ENCODE measurements at places on chromosomes 7 and 10.
A peak's percentile ranks its signal among the peaks of the same experiment; 100 is the strongest.

GRCh38 chr10:30185341-30185740 is 126.0 kb upstream of the JCAD start:
- no peak for DNase-seq

DNA sequence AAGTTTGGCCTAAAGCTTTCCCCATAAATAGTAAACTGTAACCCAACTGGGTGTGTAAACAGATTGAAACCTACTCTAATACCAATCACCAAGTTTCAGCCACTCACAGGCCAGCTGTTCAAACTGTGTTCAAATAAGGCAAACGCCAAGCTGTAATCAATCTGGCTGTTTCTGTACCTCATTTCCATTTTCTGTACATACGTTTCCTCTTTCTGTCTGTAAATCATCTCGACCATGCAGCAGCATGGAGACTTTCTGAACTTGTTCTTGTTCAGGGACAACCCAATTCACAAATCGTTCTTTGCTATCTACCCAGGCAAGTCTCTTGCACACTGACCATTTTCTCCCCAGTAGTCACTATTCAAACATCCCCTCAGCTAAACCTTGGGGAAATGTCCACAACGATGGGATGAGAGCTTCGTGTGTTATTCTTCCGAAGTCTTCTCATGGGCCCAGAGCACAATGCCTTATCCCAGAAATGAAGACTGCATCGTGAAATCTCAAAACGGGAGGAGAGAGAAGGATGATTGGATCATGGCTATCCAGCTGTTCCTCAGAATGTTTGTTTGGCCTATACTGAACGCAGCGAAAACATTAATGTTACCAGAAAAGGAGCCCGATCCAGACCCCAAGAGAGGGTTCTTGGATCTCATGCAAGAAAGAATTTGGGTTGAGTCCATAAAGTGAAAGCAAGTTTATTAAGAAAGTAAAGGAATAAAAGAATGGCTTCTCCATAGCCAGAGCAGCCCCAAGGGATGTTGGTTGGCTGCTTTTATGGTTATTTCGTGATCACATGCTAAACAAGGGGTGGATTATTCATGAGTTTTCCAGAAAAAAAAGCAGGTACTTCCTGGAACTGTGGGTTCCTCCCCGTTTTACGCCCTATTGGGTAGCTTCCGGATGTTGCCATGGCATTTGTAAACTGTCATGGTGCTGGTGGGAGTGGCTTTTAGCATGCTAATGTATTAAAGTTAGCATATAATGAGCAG is 86.2 kb downstream of the SLC16A9 start:
- DNase-seq, result no peak

DNA sequence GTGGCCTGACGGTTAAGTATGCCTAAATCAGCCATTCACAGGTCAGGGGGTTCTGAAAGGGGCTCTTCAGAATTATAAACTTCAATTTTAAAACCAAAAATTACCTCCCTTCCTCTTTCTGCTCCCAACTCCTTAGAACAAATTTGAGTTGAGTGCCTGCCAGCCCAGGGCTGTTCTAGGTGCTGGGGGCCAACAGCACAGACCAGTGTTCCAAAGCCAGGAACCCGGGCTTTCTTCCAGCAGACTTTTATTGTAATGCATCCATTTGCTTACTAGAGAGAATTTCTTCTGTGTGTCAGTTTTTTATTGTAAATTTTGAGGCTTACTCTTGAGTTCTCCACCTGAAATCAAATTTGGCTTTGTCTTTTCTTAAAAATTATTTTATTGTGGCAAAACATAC is 238.5 kb downstream of the CACNB2 start:
- no peak for DNase-seq

- no peak for DNase-seq
Observed at GRCh38 chr7:86784765-86785164, 141.1 kb downstream of the GRM3 start.

DNA sequence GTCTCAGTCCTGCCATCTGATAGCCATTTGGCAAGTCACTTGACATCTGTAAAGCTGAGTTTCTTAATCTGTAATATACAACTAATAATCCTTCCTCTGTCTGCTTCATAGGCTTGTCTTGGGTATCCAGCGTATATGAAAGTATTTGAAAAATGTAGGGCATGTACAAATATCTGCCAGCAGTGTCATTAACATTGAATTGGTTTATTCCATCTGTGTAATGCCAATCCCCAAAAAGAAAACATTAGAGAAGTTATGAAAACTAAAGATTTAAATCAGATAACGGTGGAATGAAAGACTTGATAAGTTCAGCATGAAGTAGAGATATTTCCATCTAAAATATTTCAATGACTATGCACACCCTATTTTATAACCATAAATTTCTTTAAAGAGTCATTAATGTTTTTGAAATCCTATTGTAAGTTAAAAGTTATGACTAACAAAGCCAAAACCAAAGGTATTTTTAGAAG is 9.8 kb upstream of the RTKN2 start:
- no peak for DNase-seq

GRCh38 chr7:129671266-129671665 is 59.7 kb downstream of the NRF1 start:
- DNase-seq, result no peak

- no peak for DNase-seq
Observed at GRCh38 chr7:74475987-74476350, 22.3 kb downstream of the GTF2IRD1 start.

DNA sequence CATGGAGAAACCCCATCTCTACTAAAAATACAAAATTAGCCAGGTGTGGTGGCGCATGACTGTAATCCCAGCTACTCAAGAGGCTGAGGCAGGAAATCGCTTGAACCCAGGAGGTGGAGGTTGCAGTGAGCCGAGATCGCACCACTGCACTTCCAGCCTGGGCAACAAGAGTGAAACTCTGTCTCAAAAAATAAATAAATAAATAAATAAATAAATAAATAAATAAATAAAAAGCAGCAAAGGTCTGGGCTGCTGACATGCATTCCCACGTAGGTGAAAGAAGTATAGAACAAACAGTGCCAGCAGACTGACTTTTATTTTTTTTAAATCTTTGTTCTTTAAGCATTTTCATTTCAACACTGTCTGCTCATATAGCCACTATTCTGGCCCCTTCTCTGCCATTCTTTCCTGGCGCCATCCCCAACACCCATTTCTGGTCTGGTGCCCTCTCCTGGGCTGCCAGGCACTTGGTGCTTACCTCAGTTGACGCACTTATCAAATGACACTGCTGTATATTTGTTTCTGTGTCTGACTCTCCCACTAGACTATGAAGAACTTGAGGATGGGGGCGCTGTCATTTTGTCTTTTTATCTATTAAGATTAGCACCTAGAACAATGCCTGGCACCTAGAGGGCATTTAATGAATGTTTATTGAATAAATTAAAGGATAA is 15.6 kb downstream of the FAM107B start:
- no peak for DNase-seq

DNA sequence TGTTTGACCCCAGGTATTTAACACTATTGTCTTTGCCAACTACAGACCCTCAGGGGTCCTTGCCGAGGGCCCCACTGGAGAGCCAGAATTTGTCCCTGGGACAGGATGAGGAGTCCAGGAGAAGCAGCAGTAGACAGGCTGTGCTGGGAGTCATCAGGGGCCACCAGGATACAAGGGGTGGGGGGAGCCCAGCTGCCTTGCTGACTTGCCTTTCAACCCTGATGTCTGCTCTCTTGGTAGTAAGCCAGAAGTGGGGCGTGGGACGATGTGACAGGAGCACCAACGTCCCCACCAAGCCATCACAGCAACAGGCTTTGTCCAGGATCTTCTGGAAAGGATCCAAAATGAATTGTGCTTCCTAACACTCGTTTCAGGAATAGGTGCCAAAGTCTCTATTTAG is 62.4 kb upstream of the CDCA7L start:
- DNase-seq, result no peak

- DNase-seq, result no peak
Observed at GRCh38 chr7:33815336-33815735, 90.0 kb upstream of the BMPER start.

GRCh38 chr7:4281231-4281993 is 400.7 kb upstream of the FOXK1 start:
- no peak for DNase-seq

DNA sequence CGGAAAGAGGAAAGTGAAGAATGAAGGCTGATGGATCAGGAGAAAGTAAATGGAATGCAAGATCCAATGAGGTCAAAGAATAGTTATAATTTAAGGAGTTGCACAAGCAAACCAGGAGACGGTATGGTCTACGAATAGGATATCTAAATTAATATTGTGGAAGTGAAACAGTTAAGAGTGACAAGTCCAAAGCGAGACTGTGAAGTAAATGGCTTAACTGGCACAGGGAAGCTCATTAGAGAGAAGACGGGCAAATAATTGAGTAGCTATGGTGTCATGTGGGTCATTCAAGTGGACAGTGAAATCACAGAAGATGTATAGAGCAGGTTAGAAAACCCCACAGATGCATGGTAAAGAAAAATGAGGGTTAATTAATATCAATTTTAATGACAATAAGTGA is 3.2 kb downstream of the CYP51A1 start:
- no peak for DNase-seq

DNA sequence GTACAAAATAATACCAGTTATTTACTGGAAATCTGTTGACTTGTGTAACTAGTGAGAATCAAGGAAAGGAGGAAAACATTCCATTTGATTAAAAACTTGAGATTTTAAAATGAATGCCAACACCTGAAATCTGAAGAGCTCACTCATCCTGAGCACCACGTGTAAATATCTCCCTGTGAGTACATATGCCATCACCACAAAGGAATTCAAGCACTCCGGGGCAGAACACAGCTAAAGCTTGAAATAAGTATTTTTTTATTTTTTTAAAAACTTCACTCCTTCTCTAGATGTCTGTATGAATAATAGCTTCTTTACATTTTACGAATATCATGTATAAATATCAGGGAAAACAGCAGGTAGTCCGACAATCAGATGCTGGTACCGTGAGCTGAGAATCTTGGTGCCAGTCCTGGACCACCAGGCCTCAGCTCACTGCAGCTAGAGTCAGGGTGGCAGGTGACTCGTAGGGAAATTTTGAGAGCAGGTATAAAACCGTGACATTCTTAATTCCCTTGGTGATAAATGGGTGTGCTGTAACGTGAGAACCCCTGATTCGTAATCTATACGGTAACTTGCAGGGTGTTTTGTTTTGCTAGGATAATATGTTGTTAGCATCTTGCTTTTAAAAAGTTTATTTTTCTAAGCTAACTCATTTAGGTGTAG is 12.7 kb downstream of the LMTK2 start:
- DNase-seq, result no peak

DNA sequence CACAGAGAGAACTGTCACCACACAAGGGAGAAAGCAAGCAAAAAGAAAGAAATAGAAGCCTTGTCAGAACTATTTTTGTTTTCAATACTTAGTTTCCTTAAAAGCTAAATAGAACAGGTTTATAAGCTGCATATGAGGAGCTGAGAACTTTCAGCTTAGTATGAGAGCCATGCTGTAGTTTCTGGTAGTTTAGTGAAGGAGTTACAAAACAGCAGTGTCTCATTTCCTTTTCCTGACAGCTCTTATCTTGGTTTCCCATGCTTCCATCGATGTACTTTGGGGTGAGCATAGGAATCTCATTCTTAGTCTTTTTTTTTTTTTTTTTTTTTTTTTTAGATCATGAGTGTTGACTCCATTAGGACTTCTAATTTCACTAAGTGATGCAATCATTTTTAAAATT is 8.6 kb upstream of the CHRM2 start:
- DNase-seq, result no peak

DNA sequence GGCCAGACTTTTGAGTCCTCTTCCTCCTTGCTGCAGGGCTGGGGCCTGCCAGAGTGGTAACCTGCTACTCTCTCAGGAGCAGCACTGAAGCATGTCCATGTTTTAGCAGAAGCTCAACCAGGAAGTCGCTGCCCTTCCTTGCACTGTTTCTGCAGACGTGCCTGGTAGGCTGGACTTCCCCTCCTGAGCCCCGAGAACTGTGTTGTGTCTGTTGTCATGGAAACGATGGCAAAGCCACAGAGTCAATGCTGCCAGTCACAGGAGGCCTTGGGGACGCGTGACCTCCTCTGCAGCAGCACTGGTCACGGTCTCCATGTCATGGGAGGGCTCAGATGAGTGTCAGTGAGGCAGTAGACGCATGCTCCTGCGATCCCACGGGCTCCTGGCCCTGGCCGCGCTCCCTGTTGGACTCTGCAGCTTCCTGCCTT is 145.5 kb downstream of the FANK1 start:
- DNase-seq, result peak; percentile 99

- no peak for DNase-seq
Observed at GRCh38 chr10:56370217-56371113, 9.4 kb upstream of the ZWINT start.

- no peak for DNase-seq
Observed at GRCh38 chr10:4310172-4310571, 515.8 kb upstream of the AKR1E2 start.

DNA sequence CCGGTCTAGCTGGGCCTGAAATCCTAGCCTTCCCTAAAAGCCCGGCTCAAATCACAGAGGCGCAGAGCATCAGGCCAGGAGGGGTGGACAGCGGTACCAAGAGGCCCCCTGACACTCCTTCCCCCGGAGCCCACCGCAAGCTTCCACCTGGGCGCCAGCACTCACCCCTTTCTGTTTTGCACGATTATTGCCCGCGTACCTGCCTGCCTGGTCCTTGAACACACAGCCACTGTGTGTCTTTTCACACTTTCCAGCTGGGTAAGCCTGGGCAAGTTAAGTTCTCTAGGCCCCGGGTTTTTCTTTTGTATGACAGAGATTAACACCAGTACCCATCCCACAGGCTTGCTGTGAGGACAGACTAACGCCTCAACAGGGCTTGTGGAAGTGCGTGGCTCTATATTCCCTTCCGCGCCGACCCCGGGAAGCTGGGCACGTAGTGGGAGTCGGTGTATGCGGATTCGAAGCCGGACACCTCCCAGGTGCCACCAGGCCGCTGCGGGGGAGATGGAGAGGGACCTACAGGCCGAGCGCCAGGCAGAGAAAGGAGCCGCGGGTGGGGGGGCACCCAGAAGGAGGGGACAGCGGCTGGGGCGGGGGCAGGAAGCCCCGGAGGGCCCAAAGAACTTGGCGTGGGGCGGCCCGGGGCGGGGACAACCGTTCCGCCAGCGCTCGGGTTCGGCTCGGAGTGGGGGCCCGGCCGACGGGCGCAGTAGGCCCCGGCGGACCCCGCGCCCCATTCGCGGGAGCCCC is 792 bp downstream of the ZNF746 start:
- DNase-seq, result peak; percentile 32

- DNase-seq, result peak; percentile 93
Observed at GRCh38 chr7:1512781-1513656, 8.8 kb upstream of the INTS1 start.

- no peak for DNase-seq
Observed at GRCh38 chr7:23332193-23332592, 33.1 kb downstream of the MALSU1 start.

- peak; percentile 4 for DNase-seq
Observed at GRCh38 chr7:6691609-6692106, 15.1 kb downstream of the ZNF12 start.

- no peak for DNase-seq
Observed at GRCh38 chr10:77843264-77843663, 83.3 kb downstream of the DLG5 start.

GRCh38 chr10:44558521-44558920 is 173.6 kb upstream of the CXCL12 start:
- DNase-seq, result no peak
